T-helper 1 cell (primary cell): ENCODE measurements at places on chromosomes 16 and 17.
A peak's percentile ranks its signal among the peaks of the same experiment; 100 is the strongest.

GRCh38 chr17:8724451-8724850 lies 20.2 kb downstream of the CCDC42 start:
- DNase-seq, result no peak

GRCh38 chr16:67024384-67025209 lies 4.4 kb upstream of the CBFB start:
- no peak for DNase-seq

- no peak for DNase-seq
These were observed 230.6 kb upstream of the RPL38 start for GRCh38 chr17:73972901-73973300.

- no peak for DNase-seq
These were observed 1.7 kb downstream of the SMARCD2 start for GRCh38 chr17:63840591-63841349.

DNA sequence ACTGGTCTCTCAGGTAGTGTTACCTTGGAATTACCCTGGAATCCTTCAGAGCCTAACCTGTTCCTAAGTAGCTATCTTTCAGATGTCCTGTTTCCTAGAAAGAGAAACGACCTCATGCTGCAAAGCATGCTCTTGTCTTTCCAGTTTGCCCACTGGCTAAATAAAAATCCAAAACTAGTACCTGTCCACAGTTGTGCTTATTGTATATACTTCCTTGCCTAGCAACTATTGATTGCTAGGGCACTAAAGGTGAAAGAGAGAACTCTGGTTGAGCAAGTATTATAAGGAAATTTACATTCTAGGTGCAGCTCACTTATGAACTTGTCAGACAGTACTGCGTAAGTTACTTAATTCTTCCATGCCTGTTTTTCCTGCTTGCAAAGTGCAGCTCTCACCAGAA lies 38.5 kb downstream of the LIG3 start:
- DNase-seq, result no peak

DNA sequence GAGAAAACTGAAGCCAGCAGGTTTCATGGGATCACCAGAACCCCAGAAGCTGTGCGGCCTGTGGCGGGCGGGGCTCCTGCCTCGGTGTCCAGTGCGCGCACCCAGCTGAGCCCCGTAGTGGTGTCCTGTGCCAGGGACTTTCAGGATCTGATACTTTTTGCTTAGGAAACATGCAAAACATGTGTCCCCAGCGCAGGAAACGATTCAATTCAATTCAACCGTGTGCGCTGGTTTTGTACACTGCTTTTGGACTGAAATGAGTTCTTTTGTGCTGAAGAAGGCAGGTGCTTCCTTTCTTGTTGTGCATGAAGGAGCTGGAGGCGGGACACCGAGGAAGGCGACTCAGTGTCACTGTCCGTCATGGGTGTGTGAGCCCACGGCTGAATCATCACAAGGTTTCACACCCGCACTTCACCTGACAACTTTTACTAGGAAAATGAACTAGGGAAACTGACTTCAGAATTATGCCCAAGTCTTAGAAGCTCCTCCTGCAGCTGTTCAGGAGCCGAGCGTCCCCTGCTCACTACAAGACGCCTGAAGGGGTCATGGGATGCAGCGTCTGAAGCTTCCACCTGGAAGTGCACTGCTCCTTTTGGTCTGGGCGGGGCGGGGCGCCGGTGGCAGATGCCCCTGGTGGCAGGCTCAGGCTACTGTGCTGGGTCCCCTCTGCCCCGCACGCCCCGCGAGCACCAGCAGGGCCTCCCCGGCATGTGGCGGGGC lies 31.4 kb upstream of the ZNF750 start:
- no peak for DNase-seq

GRCh38 chr17:81387100-81388090 lies 7.9 kb upstream of the BAHCC1 start:
- DNase-seq, result no peak

GRCh38 chr16:70774261-70774660 lies 26.7 kb downstream of the VAC14 start:
- DNase-seq, result no peak

- no peak for DNase-seq
These were observed 24.6 kb downstream of the HOXB1 start for GRCh38 chr17:48506246-48506645.

- DNase-seq, result no peak
These were observed 4.6 kb downstream of the IGFBP4 start for GRCh38 chr17:40447806-40448205.

GRCh38 chr16:15771694-15772093 lies 85.1 kb downstream of the MYH11 start:
- DNase-seq, result no peak

GRCh38 chr16:80380514-80380913 lies 160.3 kb upstream of the DYNLRB2 start:
- DNase-seq, result no peak

DNA sequence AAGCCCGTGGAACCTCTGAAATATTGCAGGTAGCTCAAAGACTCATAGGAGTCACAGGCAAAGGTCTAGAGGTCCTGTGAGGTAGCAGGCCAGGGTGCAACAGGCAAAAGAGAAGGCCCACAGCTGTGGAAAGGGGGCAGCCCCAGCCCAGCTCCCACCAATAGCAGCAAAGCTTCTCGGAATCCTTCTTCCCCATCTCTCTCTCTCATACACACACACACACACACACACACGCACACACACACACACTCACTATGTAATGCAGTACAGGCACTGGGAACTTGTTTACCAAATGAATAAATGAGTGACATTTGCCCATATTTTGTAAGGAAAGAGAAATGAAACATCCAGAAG lies 16.8 kb upstream of the SUPT4H1 start:
- DNase-seq, result no peak

DNA sequence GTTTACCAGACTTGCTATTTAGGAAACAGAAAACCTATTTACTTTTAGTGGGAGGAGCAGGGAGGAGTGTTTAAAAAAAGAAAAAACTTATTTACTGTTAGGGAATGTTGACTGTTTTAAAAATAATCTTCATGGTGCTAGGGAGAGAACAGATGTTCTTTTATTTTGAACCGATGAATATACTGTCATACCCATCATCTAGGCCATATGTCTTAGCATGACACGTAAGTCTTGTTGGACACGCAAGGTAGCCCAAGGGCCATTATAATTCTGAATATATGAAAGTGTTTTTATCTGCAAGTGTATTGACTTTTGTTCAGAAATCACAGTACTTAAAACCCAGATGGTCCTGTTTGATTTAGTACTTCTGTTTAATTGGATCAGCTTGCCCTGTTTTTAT lies 11.6 kb downstream of the WIPF2 start:
- DNase-seq, result no peak

DNA sequence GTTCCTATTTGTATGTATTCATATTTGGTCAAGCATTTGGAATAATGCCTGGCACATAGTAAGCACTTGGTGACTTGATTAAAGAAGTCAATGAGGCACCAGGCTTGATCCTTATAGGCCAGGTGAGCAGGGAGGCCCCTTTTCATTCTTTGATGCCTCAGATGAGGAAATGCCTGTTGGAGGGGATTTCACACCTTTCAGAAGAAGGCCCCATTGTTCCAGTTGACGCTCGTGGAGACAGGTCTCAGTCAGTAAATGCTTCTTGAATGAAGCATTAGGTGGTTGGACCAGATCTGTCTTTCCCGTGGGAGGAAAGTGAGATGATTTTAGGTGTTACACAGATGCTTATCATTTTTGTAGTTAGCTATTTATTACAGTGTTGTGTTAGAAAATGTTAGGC lies 13.0 kb downstream of the LCMT1 start:
- DNase-seq, result no peak

GRCh38 chr16:3180445-3180878 lies 7.5 kb upstream of the OR1F1 start:
- DNase-seq, result no peak

DNA sequence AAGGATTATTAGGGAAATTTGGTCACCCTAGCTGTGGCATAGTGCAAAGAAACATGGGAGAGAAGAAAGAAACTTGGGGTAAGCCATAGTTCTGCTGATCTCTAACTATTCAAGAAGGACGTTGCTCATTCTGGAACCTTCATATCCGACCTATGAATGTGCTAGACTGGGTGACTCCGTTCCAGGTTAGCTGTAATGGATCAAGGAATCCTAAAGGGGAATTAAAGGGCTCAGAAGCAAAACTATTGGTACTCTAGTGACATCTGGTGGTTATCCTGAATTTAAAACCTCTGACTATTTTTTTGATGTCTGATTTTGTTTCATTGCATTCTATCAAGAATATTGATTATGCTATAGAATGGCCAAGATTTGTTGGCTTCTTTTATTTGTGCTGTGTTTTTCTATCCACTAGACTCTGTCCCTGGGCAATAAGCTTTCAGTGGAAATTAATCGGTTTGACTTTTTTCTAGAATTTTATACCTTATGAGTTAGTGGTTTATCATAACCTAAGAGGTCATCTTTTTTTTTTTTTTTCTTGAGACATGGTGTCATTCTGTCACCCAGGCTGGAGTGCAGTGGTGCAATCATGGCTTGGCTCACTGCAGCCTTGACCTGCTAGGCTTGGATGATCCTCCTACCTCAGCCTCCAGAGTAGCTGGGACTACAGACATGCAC lies 19.5 kb downstream of the PCTP start:
- DNase-seq, result no peak

- DNase-seq, result no peak
These were observed 193.8 kb downstream of the SNX29 start for GRCh38 chr16:12170103-12171040.

DNA sequence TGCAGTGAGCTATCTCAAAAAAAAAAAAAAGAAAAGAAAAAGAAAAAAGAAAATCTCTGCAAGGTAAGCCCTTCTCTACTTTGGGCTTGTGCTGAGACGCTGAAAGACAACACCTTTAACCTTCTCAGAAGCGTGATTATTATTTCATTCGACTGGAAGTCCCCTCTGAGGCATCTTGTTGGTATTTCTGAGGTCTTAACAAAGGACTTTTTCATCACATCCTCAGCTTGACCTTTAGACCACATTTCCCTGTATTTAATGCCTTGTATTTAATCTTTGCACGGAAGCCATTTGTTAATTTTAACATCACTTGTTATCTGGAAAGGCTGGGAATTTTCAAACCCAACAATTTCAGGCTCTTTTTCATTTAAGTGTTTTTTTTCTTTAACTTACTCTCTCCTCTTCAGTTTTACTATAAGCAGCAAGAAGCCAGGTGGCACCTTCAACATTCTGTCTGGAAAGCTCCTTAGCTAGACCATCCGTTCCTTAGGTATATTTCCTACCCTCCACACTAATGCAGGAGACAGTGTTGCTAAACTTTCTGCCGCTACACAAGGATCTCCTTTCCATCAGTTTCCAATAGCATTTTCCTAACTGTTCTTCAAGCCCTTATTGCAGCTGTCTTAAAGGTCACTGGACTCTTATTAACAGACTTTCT lies 10.3 kb downstream of the KCTD13 start:
- DNase-seq, result no peak

DNA sequence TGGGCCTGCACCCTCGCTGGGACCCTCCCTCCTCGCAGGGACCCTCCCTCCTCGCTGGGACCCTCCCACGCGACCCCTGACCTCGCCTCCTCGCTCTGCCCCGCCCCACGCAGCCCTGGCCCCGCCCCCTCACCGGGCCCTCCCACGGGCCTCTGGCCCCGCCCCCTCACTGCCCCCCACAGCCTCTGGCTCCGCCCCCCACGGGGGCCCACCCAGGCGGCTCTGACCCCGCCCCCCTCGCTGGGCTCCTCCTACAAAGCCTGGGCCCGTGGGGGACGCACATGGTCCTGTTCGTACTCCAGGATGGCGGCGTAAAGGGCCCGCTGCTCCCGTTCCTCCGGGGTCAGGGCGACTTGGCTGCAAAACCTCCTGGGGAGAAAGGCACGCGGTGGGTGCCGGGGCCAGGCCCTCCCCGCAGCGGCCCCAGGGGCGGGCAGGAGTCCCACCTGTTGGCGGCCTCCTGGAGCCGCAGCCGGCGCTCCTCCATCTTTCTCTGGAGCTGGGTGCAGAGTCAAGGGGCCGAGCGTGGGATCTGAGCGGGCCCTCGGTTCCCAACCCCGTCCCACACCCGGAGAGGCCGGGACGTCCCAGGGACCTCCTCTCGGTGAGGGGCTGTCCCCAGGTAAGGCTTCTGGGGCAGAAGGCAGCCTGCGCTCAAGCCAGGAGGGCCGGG lies 9.0 kb downstream of the VPS9D1 start:
- peak; percentile 55 for DNase-seq

DNA sequence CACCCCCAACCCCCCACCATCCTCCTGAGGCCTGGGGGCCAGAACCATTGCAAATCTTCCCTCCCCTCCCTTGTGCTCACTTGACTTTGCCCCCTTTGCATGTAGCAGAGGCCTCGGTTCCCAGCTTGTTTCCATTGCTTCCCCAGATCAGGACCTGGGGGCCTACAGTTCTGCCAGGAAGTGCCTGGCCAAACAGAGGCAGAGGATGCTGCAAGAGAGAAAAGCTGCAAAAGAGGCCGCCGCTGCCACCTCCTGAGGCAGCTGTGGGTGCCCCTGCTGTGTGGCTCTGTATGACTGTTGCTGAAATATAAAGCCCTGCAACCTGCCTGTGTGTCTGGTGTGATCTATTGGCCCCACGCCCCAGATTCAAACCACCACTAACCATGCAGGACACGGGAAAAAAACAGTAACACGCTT lies 2.3 kb downstream of the NDUFB10 start:
- DNase-seq, result peak; percentile 64
